ENCODE measurements at places on chromosomes 7 and 10.

GRCh38 chr7:80581486-80582260, 56.8 kb upstream of the CD36 start:
- no peak for DNase-seq

GRCh38 chr7:155001756-155002410, 1.0 kb downstream of the PAXIP1 start:
- no peak for DNase-seq

GRCh38 chr10:81870472-81870871, 4.5 kb upstream of the NRG3 start:
- DNase-seq = no peak

GRCh38 chr10:68108051-68108450, 1.2 kb upstream of the MYPN start:
- DNase-seq = no peak

- no peak for DNase-seq
These were observed 94.9 kb downstream of the STRA8 start for GRCh38 chr7:135328526-135328925.

DNA sequence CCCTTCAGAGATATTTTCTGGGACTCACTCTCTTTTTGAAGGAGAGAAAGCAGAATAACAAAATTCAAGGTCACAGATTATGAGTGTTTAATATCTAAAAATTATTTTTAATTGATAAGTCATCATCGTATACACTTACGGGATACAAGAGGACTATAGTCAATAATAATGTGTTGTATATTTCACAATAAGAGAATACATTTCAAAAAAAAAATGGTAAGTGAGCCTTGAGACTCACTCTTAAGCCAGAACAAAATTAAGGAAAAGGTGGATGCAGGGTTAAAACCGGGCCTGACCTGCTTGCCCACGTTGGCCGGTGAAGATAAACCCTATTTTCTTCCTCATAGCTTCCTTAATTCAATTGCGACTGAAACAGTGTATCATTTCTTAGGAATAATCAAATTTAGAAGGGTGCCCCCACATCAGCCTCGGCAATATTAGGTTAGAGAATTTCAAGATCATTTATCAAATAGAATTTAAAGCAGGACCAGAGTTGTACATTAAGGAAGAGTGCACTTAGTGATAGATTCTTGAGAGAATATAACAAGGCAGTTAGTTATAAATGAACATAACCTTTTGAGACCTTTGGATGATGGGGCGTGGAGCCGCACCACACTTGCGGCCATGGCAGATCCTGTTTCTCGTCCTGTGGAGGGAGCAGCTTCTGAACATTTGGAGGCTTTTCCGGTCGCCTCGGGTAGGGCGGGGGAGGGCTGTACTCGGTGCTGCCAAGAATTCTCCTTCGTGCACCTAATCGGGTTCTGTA, 321.8 kb downstream of the PAXIP1 start:
- no peak for DNase-seq

GRCh38 chr7:25427721-25428120, 199.4 kb upstream of the NPVF start:
- no peak for DNase-seq

- no peak for DNase-seq
These were observed 65.6 kb downstream of the HBP1 start for GRCh38 chr7:107234436-107234835.

DNA sequence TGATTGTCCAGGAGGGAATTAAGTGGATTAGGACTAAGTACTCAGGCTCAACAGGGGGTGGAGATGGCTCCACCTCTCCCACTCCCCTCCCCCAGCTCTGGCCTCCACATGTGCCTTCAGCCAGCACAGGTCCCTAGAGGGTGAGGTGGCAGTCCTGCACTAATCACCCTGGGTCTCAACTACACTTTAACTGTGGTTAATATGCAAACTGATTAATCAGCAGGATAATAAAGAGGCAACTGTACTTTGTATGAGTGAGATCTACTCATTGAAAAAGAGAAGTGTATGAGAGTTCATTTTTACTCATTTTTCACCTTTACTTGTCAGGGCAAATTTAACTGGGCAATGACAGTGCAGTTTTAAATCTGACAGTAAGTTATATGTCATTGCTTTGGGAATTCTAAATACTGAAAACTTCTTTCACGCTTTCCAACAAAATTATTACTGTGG, 223.8 kb upstream of the CCDC6 start:
- no peak for DNase-seq

- no peak for DNase-seq
These were observed 24.7 kb downstream of the EN2 start for GRCh38 chr7:155482511-155483183.

GRCh38 chr10:88372051-88372715, 210.9 kb downstream of the RNLS start:
- DNase-seq = no peak

GRCh38 chr7:30635798-30636197, 41.1 kb downstream of the GARS1 start:
- DNase-seq = no peak

DNA sequence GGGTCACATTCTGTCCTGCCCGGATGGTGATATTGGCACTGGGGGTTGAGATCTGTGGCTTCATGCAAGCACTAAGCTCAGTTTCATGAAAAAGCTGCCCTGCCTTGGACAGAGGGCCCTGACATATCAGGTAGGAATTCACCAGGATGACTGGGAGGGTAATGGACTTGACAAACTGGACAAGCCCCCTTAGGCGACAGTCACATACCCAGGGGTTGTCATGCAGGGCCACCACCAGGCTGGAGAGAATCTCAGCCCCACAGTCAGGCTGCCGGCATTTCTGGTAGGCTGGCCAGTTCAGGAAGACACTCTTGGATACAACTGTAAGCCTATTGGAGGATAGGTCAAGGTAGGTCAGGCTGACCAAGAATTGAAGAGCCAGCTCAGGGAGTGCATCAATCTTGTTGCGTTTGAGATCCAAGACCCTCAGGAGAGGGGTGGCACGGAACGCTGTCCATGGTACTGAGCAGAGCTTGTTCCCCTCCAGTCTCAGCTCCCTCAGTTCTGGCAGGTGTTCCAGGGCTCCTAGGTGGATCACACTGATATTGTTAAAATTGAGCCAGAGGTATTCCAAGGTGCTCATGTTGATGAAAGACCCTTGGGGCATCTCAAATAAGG, 824 bp downstream of the LRIT2 start:
- no peak for DNase-seq

DNA sequence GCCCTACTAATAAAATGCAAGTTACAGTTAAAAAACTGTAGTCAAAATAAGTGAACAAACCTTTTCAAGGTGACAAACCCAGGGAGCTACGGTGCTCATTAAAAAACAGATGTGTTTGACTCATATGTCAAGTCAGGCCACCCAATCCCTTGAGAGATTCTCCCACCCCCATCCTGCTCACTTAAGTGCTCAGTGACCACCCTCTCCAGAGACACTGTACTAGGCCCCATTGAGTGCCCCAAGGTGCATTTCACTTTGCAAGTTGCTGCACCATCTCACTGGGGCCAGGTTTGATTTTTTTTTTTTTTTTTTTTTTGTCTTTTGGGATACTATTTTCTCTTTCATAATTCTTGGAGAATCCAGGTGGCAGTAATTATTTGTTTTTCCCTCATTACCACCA, 1.9 kb downstream of the ERV3-1 start:
- DNase-seq = no peak

DNA sequence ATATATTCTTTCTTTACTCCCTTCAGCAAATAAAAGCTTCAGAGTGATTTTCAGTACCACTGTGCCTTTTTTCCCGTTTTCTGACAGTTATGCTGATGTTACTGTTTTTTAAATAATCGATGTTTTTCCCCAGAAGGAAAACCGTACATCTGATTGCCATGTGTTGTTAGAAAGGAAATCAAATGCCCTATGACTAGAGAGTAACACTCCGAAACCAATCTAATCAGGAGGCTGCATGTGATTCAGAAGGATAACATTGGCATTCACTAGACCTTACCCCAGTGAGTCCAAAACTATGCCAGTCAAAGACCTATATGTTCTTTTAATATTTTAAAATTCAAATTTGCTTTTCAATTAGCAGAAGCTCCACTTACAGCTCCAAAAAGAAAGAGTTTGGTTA, 116.3 kb downstream of the TMEM26 start:
- no peak for DNase-seq

GRCh38 chr7:30988351-30989005, 24.7 kb downstream of the GHRHR start:
- no peak for DNase-seq

- no peak for DNase-seq
These were observed 63.4 kb upstream of the LRRC4 start for GRCh38 chr7:128094686-128095085.

DNA sequence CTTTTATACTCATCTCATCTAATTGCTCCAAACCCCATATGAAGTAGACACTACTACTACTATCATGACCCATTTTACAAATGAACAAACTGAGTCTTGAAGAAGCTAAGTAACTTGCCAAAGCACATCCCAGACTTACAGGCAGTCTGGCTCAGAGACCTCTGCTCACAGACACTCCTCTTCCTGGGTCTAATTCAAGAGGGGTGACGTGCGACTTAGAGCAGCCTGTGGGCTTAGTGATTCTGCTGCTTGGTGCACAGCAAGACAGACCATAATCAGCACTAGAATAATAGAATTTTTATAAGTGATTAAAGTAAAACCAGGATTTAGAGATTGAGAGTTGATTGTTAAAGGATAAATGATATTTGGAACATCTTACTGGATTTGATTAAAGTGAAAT, 750.8 kb downstream of the AUTS2 start:
- DNase-seq = no peak

- no peak for DNase-seq
These were observed 718.5 kb downstream of the AUTS2 start for GRCh38 chr7:70316745-70317144.

DNA sequence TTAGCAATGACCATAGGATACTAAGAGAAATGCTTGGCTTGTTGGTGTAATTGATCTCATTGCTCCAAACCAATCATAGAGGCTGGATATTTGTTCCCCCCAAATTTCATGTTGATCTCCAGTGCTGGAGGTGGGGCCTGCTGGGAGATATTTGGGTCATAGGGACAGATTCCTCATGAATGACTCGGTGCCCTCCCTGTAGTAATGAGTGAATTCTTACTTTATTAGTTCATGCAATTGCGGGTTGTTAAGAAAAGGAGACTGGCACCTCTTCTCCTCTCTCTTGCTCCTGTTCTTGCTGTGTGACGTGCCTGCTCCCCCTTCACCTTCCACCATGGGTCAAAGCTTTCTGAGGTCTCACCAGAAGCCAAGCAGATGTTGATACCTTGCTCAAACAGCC, 630.1 kb downstream of the CALN1 start:
- DNase-seq = no peak

- peak; percentile 85 for DNase-seq
These were observed 238.5 kb downstream of the ZMYND11 start for GRCh38 chr10:373526-374309.

GRCh38 chr7:143510854-143511592, 33.4 kb downstream of the TAS2R41 start:
- DNase-seq = peak; percentile 27

DNA sequence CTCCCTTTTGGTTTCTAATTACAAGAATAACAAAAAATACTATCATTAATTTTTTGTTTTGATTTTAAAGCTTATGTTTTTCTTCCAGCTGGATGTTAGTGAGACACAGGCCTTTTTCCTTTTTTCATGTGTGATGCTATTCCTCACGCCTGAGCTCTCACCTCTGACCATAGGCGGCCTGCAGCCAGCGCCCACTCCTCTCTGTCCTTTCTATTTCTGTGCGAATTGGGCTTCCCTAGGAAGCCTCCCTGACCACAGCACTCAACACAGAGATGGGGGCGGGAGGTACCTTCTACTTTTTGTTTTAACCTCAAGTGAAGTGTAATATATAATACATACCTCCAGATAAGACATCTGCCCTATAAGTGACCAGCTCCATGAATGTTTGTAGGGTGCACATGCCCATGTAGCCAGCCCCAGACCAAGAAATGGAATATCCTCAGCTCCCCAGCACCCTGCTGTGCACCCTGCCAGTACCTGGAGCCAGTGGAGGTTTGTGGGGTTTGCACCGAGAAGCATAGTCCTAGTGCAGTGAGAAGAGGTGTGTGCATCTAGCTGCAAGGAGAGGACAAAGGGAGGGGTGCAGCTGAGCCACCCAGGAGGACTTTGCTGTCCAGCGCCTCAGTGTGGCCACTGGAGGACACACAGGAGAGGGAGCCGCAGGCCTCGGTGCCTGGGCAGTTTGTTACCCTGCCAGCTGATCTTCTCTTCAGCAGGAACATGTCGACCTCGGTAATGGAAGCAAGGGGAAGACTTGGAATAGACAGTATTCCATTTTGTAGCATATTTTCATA, 38.5 kb downstream of the BNIP3 start:
- DNase-seq = no peak

DNA sequence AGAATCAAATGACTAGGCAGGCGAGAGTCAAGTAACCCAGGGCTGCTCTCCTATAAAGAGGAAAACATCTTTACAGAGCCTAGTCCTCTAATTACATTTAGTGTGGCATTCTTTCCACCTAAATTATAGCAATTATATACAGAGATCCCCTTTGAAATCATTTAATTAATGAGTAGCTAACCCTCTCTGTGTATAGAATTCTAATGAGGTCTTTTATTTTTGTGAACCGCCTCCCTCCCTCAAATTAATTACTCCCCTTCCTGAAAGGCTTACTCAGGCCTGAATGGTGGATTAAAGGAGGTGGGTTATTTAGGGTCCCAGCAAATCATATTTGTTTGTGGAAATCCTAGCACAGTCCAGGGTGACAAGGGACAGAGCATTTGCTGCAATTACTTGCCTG, 551.8 kb downstream of the SORCS3 start:
- DNase-seq = peak; percentile 30

DNA sequence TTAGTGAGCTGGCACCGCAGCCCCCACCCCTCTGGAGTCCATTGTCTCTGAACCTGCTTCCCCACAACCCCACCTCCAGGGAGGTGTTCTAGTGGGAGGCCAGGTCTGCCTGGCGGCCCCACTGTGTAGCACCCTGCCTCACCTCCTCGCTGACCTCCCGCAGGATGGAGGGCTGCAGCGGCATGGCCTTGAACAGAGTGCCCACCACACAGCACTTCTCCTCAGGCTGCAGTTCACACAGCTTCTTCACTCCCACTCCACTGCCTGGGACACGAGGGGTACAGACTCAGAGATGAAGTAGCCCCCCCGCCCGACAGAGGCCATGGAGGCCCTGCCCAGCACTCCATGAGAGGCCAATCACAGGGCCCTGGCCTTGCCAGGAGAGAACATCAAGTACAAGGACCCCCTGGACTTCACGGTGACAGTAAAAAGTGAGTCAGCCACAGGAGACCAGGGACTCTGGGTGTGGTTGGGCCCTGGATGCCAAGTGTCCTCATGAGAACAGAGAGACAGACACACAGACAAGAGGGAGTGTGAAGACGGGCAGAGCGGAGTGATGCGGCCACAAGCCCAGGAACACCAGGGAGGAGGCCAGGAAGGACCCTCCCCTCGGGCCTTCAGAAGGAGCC, 5.4 kb downstream of the POLD2 start:
- no peak for DNase-seq

DNA sequence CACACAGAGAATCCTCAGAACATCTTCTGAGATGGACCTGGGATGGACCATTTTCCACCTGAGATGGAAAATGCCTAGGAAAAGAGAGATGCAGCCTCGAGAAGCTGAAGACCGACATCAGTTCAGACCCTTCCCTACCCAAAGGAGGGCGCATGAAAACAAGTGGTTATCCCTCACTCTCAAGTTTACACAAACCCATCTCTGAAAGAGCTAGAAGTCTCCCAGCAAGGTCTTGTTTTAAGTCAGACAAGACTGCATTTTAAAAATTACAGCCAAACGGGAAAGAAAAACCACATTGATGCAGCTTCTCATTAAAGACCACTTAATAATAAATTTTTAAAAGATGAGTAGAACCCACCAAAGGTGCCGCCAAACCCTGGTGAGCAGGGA, 1.3 kb downstream of the RAPGEF5 start:
- DNase-seq = no peak

Measured in NCI-H1105 treated with DMSO at 0.1 percent for 48 hours (cell line).